ENCODE measurements at places on chromosomes 3 and 15.
A peak's percentile ranks its signal among the peaks of the same experiment; 100 is the strongest.

- DNase-seq, result peak; percentile 31
Measured at GRCh38 chr3:48847053-48847503, 596 bp downstream of the PRKAR2A start.

- DNase-seq, result no peak
Measured at GRCh38 chr3:60430205-60430604, 821.0 kb downstream of the FHIT start.

GRCh38 chr3:157279237-157279636 is 119.3 kb upstream of the CCNL1 start:
- DNase-seq, result no peak

DNA sequence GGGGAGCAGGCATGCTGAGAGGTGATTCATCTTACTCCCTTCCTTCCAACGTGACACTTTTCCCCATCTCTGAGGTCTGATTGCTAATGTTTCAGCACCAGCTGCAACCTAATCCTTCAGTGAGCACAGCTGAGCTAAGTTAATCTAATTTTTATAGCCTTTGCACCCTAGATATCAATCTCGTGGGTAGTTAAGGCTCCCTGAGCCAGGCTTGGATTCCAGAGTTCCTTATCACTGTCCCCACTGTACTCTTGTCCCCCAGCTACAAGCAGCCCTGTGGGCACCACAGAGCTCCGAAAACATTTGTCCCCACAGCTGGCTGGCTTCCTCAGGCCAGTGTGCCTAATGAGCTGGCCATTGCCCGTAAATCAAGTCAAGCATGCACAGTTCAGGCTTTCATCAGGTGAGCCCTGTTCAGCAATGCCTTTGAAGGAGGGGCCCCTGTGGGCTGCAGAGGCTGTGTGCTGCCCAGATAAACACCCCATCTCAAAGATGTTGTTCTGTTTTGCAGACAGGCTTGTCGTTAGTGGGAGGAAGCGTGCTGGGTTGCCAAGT is 376.9 kb upstream of the RASGRP1 start:
- no peak for DNase-seq
